ENCODE measurements at places on chromosomes 4 and X. TPM values are rescaled to one million over a fixed set of nuclear protein-coding genes. Genes with fewer than 3 reads are reported as not detected.

Gene ESX1
- not detected for total RNA-seq

GRCh38 chrX:73182502-73183114 is 32.0 kb downstream of the NAP1L2 start:
- DNase-seq: no peak

- DNase-seq: no peak
Observed at GRCh38 chr4:84809946-84810345, 156.5 kb downstream of the WDFY3 start.

Gene LUZP4
- total RNA-seq: not detected

- peak; percentile 76 for DNase-seq
Observed at GRCh38 chrX:40172401-40173142, 74.8 kb upstream of the BCOR start.

Gene RHOXF2
- not detected for total RNA-seq

GRCh38 chrX:131791608-131792355 is 231.3 kb upstream of the STK26 start:
- no peak for DNase-seq

- DNase-seq: peak; percentile 71
Observed at GRCh38 chr4:183905593-183906488, 734 bp downstream of the STOX2 start.

DNA sequence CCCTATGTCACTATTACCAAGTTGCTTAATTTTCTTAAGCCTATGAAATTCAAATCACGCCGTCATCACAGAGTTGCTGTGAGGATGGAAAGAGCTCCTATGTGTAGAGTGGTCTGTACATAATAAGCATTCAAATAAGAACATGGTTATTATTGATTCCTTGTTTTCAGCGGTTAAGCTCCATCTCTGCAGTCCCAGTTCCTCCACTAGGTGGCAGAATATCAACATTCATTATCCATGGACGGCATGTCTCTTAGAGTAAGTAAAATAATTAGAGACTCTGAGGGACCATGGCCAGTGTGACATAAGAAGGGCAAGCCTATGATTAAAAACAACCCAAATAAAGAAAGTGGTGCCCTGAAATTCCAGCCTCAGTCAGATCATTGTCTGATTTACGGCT is 132.5 kb upstream of the NHS start:
- DNase-seq: peak; percentile 74

- DNase-seq: peak; percentile 31
Observed at GRCh38 chr4:147110473-147111367, 165.1 kb upstream of the TTC29 start.

Gene DOK7
- total RNA-seq: 30.9 TPM

Data from tongue (tissue), 3 donors.